ENCODE measurements at places on chromosomes 1 and 21.

DNA sequence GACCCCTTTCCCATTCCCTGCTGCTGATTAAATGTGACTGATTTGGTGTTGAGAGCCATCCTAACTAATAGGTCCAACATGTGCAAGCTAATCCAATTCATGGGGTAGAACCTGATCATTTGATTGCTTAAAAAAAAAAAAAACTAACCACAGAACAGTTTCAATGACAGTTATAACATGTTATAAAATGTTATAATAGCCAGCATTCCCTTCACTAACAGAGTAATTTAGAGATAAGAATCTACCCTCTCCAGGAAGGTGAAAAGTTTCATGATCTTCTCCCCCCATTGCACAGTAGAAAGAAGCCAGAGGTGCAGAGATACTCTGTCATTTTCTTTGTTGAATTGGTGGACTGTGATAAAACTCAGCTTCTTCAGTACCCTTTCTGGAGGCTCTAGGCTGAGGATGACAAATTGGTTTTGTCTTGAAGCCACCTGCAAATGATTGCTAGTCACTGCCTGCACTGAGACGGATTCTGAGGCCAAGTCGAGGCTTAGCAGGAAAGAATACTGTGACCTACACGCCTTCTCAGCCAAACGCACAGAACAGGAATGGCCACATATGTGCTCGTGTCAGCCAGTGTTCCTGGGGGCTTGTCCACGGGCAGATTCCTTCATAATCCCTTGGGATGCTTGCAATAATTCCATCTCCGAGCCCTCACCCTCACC is 215.7 kb upstream of the IRF2BP2 start:
- DNase-seq, result no peak

- peak; percentile 86 for DNase-seq
These were observed 8.5 kb upstream of the CD247 start for GRCh38 chr1:167526667-167527383.

- no peak for DNase-seq
These were observed 64.0 kb downstream of the OLIG1 start for GRCh38 chr21:33133892-33134291.

- DNase-seq, result peak; percentile 80
These were observed 6.7 kb downstream of the WNT2B start for GRCh38 chr1:112515311-112516009.

- DNase-seq, result no peak
These were observed 4.1 kb downstream of the RUNX1 start for GRCh38 chr21:35044770-35045541.

- DNase-seq, result no peak
These were observed 33.1 kb downstream of the MAN1C1 start for GRCh38 chr1:25649505-25650288.

- peak; percentile 90 for DNase-seq
These were observed 43.4 kb downstream of the ITSN1 start for GRCh38 chr21:33685613-33686197.

GRCh38 chr1:48608882-48609281 is 136.9 kb upstream of the SPATA6 start:
- DNase-seq, result no peak

DNA sequence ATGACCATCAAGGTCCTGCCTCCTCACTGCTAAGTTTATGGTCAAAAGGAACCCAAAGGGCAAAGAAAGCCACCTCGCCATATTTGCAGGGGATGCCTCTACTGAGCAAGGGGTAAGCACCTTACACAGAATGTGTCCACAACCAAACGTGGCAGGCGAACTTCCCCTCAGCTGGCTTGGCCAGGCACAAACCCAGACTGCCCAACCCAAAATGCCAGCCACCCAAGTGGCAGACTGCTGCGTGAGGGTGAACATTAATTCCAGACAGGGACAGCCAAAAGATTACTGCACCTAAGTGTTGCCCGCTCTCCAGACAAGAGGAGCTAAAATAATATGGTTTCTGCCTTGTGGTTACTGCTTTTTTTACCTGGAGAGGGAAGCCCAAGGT is 16.0 kb downstream of the ZNF697 start:
- DNase-seq, result no peak

- DNase-seq, result peak; percentile 34
These were observed 9.8 kb upstream of the SSBP3 start for GRCh38 chr1:54415991-54416390.

- no peak for DNase-seq
These were observed 211.9 kb upstream of the VAMP3 start for GRCh38 chr1:7558921-7559869.

DNA sequence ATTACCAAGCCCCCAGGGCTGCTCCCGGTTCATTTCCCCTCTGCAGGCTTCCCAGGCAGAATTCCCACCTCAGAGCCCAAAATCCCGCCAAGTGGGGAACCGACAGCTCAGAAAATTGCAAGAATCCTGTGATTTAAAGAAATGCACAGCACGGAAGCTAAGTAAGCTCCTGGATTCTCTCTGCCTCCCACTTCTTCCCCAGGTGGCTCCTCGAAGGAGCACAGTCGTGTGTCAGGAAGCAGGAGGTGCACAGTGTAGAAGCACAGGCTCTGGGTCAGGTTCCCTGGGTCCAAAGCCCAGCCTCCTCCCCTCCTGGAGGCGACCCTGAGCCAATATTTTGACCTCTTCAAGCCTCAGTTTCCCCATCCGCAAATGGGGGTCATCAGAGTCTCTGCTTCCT is 74.7 kb downstream of the FBXO2 start:
- DNase-seq, result no peak

GRCh38 chr1:41764656-41765055 is 154.1 kb downstream of the HIVEP3 start:
- no peak for DNase-seq

GRCh38 chr1:20139776-20140612 is 871 bp downstream of the PLA2G2F start:
- DNase-seq, result no peak

- no peak for DNase-seq
These were observed 24.7 kb downstream of the ST3GAL3 start for GRCh38 chr1:43731867-43732531.

DNA sequence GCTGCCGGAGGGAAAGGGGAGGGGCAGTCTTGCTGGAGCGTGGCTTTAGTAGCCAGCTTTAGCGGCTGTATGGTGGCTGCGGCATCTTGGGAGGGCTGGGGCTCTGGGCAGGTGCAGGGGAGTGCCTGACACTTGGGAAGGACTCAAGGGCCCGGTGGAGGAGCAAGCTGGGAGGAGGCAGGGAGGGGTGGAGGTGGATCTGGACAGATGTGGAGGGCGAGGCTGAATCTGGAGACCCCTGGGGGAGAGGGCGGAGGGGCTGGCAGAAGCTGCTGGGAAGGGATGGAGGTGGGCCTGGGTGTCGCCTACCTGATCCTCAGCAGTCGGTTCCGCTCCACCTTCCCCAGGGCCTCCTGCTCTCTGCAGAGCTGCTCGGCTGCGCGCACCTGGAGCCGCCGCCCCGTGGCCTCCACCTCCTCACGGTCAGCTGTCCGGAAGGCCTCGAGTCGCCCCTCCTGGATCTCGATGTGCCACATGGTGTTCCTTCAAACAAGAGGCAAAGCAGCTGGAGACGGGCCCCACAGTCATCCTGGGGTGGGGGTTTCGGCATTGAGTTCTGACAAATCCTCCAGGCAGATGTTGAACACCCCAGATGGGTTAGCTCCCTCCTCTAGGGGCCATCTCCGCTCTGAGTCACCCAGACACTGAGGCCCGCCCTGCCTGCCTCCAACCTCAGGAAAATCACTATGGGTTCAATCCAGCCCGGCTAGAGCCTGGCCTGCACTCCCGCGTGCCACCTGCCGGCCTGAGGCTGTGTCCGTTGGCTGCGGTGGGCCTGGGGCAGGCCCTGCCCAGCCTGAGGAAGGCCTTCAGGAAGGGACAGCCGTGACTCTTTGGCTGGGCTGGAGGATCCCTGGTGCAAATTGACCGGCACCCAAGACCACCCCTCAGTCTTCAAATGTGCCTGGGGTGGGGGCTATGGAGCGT is 29.6 kb downstream of the CFAP74 start:
- peak; percentile 42 for DNase-seq

- no peak for DNase-seq
These were observed 25.2 kb upstream of the EPS8L3 start for GRCh38 chr1:109788695-109789521.

GRCh38 chr1:220927442-220927841 is 48.2 kb downstream of the HLX start:
- DNase-seq, result no peak

DNA sequence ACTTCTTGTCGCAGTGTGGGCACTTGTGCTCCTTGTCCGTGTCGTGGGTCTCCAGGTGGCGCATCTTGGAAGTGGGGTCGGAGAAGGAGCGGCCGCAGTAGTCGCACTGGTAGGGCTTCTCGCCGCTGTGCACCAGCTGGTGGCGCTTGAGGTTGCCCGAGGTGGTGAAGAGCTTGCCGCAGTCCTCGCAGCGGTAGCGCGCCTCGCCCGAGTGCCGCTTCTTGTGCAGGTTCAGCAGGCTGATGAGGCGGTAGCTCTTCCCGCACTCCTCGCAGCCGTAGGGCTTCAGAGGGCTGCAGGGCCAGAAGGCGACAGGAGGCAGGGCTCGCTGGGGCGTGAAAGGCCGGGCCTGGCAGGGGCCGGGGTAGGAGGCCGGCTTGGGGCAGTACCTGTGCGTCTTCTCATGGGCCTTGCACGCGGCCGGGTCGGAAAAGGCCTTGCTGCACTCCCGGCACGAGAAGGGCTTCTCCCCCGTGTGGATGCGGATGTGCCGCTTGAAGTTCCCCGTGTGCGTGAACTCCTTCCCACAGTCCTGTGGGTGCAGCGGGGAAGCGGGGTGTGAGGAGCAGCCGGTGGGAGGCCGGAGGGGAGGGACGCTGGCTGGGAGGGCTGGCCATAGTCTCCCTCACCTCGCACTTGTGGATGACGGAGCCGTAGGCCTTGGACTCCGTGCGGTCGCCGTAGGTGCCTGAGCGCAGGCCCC is 31.4 kb downstream of the ZBTB17 start:
- no peak for DNase-seq

DNA sequence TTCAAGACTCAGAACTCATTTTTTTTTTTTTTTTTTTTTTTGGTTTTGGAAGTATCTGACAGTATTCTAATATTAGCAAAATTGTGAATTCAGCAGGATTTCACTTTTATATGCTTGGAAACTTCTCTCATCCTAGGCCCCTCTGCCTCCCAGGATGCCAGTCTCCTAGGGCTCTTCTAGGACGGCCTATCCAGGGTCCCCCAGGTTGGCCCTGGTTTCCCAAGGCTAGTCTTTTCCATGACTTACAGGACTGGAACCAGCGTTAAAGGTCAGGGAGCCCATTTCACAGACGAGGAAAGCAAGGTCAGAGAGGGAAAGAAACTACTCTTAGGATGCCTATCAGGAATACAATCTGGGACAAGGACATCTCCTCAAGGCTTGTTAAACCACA is 412.5 kb downstream of the PTPRU start:
- no peak for DNase-seq

DNA sequence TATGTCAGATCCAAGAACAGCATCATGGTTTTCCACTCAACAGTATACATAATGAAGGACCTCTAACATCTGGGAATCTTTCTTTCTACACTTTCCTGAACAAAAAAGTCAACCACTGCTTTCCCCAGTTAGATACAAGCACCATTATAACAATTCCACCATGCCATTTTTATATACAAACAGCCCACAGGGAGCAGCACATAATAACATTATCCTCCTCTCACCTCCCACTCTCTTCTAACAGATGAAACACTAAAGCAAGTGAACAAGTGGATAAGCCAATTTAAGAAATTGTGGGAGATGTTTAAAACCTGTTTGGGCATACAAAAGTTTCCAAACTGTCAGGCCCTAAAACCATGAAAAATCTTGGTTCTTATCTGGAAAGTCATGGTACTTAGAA is 29.4 kb upstream of the PRRC2C start:
- no peak for DNase-seq

- DNase-seq, result no peak
These were observed 33.4 kb upstream of the XPR1 start for GRCh38 chr1:180598333-180598974.

DNA sequence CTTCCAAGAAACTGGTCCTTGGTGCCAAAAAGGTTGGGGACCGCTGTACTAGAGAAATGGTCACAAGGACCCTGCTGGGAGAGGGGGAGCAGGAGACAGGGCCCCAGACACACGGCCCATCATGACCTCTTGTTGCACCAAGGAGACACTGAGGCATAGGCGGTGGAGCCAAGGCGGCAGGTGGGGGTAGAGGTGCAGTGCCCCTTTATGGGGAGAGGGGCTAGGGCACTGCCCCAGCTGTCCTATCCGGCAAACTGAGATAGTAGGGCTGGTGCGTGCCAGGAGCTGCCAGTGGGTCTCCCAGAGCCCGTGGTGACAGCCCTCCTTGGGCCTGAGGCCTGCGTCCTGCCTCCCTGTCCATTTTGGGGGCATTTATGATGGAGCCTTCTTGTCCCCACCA is 20.3 kb downstream of the TNNT2 start:
- DNase-seq, result no peak

GRCh38 chr1:71583756-71584155 is 502.9 kb upstream of the ZRANB2 start:
- no peak for DNase-seq

DNA sequence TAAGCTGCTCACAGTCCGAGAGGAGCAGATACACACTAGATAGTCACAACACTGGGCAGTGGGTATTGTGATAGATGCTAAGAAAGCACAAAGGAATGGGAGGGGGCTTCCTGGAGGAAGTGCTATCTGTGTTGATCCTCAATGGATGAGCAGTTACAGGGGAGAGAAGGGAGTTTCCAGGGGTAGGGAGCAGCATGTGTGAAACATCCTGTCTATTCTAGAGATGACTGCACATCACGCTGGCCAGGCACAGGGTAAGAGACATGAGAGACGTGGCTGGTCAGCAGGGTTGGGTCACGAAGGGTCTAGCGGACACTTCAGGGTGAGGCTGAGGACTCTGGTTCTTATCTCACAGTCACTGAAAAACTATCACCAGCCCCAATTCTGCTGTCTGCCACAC is 235.2 kb downstream of the TRABD2B start:
- no peak for DNase-seq

DNA sequence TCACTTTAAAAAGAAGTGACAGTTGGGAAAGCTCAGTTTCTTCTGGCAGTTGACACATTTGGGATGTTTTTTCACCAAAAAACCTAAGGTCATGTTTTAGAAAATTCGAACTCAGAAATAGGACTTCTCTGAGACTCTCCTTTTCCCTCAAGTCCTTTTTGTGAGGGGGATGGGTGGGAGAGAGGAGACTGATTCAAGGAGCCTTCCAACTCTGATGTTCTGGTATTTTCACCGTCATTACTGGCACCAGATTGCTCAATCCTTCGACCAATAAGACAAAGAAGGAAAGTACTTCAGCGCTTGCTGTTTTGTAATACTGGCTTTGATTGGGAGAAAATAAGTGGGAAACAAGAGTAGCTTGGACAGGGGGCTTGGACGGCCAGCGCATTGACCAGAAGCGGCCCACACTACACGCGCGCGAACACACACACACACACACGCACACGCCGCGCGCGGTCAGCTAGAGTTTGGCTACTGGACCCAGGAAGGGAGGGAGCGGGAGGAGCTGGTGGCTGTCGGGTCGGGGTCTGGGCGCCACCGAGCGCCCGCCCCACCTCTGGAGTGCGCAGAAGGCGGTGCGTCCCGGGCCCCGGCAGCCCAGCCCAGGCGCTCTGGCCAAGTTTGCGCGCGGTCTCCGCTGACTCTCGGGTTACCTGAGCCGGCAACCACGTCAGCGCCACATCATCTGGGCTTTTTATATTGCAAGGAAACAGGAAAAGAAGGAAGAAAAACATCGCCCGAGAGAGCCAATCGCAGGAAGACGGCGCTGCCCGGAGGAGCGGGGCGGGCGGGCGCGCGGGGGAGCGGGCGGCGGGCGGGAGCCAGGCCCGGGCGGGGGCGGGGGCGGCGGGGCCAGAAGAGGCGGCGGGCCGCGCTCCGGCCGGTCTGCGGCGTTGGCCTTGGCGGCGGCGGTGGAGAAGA is at the start of gene KCNK1:
TSS of gene KCNK1 (plus strand) at position 855 of the 921 bp plus-strand sequence. CDS start at position 921, 66 bp downstream.
- DNase-seq, result peak; percentile 65
